Aortic smooth muscle cell (primary cell): ENCODE measurements at places on chromosomes 3 and 15. TPM values are rescaled to one million over a fixed set of nuclear protein-coding genes. Genes with fewer than 3 reads are reported as not detected.

The UBAP1L gene
- total RNA-seq: 1.2 TPM in 2 replicates

The USP50 gene
- total RNA-seq: 0.31 and 0.40 TPM in 2 replicates

The FILIP1L gene
- 14.0 and 32.1 TPM in 2 replicates for total RNA-seq

The ECE2 gene
- total RNA-seq: not detected in 2 replicates

The TRANK1 gene
- total RNA-seq: 12.9 and 14.9 TPM in 2 replicates

The CLASP2 gene
- total RNA-seq: 46.6 and 65.7 TPM in 2 replicates

The DGKG gene
- 0.81 and 0.92 TPM in 2 replicates for total RNA-seq

The FEZF2 gene
- not detected in 2 replicates for total RNA-seq

The DYNLT2B gene
- total RNA-seq: 10.1 and 11.1 TPM in 2 replicates

The MELTF gene
- 1.7 and 5.2 TPM in 2 replicates for total RNA-seq

The TUSC7 gene
- total RNA-seq: not detected in 2 replicates

The GHRL gene
- not detected in 2 replicates for total RNA-seq

The SNTN gene
- total RNA-seq: not detected in 2 replicates

The UBE2E2 gene
- 37.3 and 44.8 TPM in 2 replicates for total RNA-seq

The GABRR3 gene
- not detected in 2 replicates for total RNA-seq

The RBMS3 gene
- total RNA-seq: 93.7 and 99.1 TPM in 2 replicates

The KCNAB1 gene
- total RNA-seq: 1.9 and 6.6 TPM in 2 replicates

The CYP1A2 gene
- not detected in 2 replicates for total RNA-seq

The TTC23 gene
- total RNA-seq: 24.4 and 27.4 TPM in 2 replicates

The CHRM5 gene
- total RNA-seq: under 0.01 TPM in 1 of 2 replicates, not detected in the other

The CAPN3 gene
- 2.2 and 2.7 TPM in 2 replicates for total RNA-seq

The KCNMB3 gene
- 0.92 and 1.8 TPM in 2 replicates for total RNA-seq

The EFCC1 gene
- total RNA-seq: under 0.01 TPM in 1 of 2 replicates, not detected in the other

The SLC24A5 gene
- not detected in 2 replicates for total RNA-seq

The LINGO1 gene
- total RNA-seq: under 0.01 TPM in 2 replicates

The FBXL2 gene
- 8.2 and 12.9 TPM in 2 replicates for total RNA-seq

The GP5 gene
- total RNA-seq: 0.26 and 0.44 TPM in 2 replicates

The IL20RB gene
- 0.31 and 0.53 TPM in 2 replicates for total RNA-seq

The GOLGA6B gene
- total RNA-seq: not detected in 2 replicates

The SPINK8 gene
- not detected in 2 replicates for total RNA-seq
